Esophagus squamous epithelium (tissue), 5 donors: ENCODE measurements at places on chromosomes 16 and 17. TPM values are rescaled to one million over a fixed set of nuclear protein-coding genes. Genes with fewer than 3 reads are reported as not detected.

BFAR gene
- 18.2 TPM for total RNA-seq

FBXO39 gene
- total RNA-seq, result 1.3 TPM

CDH8 gene
- total RNA-seq, result 1.2 TPM

C17orf78 gene
- total RNA-seq, result not detected

FNDC8 gene
- not detected for total RNA-seq

GUCY2D gene
- total RNA-seq, result not detected

TBC1D3E gene
- total RNA-seq, result not detected

FADS6 gene
- total RNA-seq, result 3.3 TPM

SOX8 gene
- not detected for total RNA-seq

HS3ST3B1 gene
- 6.4 TPM for total RNA-seq

NPIPA7 gene
- 9.6 TPM for total RNA-seq

KRT33A gene
- 0.21 TPM for total RNA-seq

PRAC1 gene
- total RNA-seq, result not detected

HLF gene
- 7.7 TPM for total RNA-seq

MPG gene
- total RNA-seq, result 47.4 TPM

KRT14 gene
- total RNA-seq, result 813 TPM

PRSS36 gene
- total RNA-seq, result 3.1 TPM

SLC6A4 gene
- total RNA-seq, result 8.2 TPM

CEP295NL gene
- total RNA-seq, result 1.4 TPM

SLC5A11 gene
- not detected for total RNA-seq

CCL16 gene
- 0.95 TPM for total RNA-seq

HOXB1 gene
- total RNA-seq, result not detected

MT1A gene
- not detected for total RNA-seq

ZNF597 gene
- total RNA-seq, result 0.68 TPM

CFAP119 gene
- 3.4 TPM for total RNA-seq

ZNF469 gene
- 0.57 TPM for total RNA-seq

HYDIN gene
- total RNA-seq, result 0.23 TPM

IGSF6 gene
- 0.18 TPM for total RNA-seq

SNX20 gene
- 2.9 TPM for total RNA-seq

STAT5A gene
- 7.3 TPM for total RNA-seq

PLK1 gene
- 20.1 TPM for total RNA-seq

MBTD1 gene
- 9.2 TPM for total RNA-seq

CCDC154 gene
- total RNA-seq, result 0.95 TPM

HAS3 gene
- total RNA-seq, result 40.3 TPM

ZNF207 gene
- 109 TPM for total RNA-seq

HEATR9 gene
- total RNA-seq, result not detected

ICAM2 gene
- total RNA-seq, result 28.8 TPM

CTRB1 gene
- not detected for total RNA-seq

KRTAP9-8 gene
- total RNA-seq, result not detected

DNAAF8 gene
- 0.42 TPM for total RNA-seq

IL17C gene
- total RNA-seq, result not detected

MMP2 gene
- 30.0 TPM for total RNA-seq

TBKBP1 gene
- 5.6 TPM for total RNA-seq

TMEM235 gene
- total RNA-seq, result not detected

LCAT gene
- total RNA-seq, result 2.4 TPM

C1QTNF1 gene
- 20.4 TPM for total RNA-seq

SHCBP1 gene
- 5.3 TPM for total RNA-seq

CCL4L2 gene
- not detected for total RNA-seq

SLFN11 gene
- total RNA-seq, result 11.3 TPM

SERPINF2 gene
- 7.1 TPM for total RNA-seq
